Hepatocyte (in vitro differentiated cells): ENCODE measurements at places on chromosomes 7 and 10.

DNA sequence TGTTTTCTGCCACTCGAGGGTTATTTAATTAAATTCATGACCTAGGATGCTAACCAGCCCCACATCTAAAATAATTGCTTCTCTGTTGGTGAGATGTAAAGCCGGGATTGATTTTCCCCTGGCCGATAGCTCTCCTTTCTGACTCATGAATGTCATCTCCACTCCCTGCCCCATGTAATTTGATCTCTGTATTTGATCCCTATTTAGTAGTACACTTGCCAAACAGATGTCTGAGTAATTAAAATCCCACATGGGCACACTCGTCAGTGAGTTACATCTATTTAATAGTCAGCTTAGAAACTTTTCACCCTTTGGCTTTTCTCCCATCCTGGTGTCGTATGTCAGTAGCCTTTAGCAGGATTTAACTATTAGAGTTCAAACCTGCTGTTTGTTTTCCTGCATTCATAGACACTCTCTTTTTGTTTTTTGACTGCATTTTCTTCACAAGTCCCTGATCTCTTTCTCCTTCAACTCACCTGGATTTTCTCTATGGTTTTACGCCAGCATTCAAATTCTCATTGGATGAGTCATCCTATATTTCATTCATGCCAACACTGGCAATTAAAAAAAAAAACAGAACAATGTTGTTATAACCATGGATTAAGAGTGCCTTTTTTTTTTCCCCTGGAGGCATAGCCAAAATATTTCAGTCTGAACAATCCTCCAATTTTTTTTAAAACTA is 82.7 kb downstream of the SPAG6 start:
- DNase-seq: peak; percentile 28

DNA sequence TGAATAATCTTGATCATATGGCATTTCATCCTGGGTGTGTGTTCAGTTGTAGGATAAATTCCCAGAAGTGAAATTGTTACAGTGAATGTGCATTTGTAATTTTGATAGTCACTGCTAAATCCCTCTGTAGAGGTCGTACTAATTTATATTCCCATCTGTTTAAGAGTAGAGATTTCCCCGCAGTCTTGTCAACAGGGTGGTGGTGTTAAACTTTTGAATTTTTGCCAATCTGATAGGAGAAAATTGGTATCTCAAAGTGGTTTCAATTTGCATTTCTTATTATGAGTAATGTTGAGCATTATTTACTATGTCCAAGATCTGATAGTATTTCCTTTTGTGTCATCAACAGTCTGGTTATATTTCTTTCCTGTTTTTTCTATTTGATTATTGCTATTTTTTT is 101.7 kb downstream of the AUTS2 start:
- DNase-seq: no peak

GRCh38 chr7:13904007-13904406 is 85.5 kb downstream of the ETV1 start:
- no peak for DNase-seq

- no peak for DNase-seq
These were observed 290.6 kb upstream of the SMIM30 start for GRCh38 chr7:113408999-113409398.

GRCh38 chr10:98098247-98098646 is 36.2 kb upstream of the R3HCC1L start:
- DNase-seq: no peak

- DNase-seq: no peak
These were observed 46.9 kb downstream of the JAKMIP3 start for GRCh38 chr10:132112611-132113010.

GRCh38 chr7:102288285-102288930 is 1.7 kb downstream of the SH2B2 start:
- DNase-seq: no peak
